ENCODE measurements at places on chromosomes 5 and 9.
A peak's percentile ranks its signal among the peaks of the same experiment; 100 is the strongest.

DNA sequence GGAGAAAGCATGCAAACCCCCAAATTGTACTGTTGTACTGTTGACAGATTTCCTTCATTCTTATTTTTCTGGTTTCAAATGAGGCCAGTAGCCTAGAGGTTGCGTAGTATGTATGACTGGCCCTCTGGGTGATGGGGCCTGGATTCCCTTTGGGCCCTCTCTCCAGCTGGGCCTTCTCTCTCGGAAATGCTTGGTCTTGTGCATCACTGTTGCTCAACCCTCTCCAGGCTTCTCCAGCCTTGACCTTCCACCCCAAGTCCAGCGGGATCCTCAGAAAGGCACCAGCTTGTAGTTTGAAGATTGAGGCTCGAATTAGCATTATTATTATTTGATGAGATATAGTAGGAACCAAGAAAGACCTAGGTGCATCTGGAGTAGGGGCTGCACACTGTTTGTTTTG is 87.0 kb downstream of the ANGPTL2 start:
- DNase-seq: no peak

DNA sequence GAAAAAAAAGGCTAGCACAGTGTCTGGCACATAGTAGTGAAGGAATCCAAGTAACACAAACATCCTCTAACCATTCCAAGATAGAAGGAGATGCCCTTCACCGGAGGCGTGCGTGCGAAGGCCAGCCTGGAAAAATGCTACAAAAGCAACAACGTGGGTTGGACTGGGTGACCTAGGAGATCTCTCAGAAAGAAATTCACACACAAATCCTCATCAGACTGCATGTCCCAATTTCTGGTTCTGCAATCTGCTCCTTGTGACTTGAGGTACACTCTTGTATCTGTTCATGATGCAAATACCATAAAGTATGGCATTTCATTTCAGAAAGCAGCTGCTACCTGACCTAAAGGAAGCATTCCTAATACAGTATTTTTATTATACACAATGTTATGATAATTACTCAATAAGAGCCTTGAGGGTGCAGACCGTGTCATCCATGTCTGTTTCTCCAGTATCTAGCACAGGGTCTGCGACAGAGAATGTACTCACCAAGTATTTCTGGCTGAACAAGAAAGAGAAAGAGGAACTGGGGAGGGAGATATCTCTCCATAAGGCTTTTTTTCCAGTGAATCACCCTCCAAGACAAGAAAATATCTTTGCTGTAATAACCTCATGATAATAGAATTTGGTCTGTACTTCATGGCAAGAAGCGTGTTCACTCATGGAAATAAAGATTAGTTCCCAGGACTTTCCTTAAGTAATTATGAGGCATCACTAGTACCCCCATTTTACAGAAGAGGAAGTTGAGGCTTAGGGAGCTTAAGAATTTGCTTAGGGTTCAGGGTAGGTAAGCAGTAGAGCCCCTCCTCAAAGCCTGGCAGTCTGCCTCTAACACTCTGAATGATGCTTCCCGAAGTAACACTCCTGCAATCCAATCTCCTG is 138.3 kb downstream of the CDK5RAP2 start:
- DNase-seq: no peak

DNA sequence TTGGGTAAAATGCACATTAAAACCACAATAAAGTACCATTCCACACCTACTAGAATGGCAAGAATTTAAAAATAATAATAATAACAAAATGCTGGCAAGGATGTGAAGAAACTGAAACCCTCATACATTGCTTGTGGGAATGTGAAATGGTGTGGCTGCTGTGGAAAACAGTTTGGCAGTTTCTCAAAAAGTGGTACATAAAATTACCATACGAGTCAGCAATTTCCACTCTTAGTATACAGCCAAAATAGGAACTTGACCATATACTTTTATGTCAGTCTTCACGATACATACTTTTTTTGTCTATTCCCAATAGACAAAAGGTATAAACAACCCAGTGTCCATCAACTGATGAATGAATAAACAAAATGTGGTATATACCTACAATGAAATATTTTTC is 15.6 kb downstream of the FKBP15 start:
- DNase-seq: no peak

- no peak for DNase-seq
These were observed 1293.8 kb downstream of the PTPRD start for GRCh38 chr9:9319007-9319406.

DNA sequence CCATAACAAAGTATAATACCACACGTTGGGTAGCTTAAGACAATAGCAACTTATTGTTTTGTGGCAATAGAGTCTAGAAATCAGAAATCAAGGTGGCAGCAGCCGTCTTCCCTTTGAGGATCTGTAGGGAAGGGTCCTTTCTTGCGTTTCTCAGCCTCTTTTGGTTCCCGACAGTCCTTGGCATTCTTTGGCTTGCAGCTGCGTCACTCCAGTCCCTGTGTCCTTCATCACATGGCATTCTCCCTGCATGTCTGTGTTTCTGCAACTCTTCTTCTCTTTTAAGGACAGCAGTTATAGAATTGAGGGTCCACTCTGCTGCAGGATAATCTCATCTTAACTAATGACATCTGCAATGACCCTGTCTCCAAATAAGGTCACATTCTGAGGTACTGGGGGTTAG is 140.1 kb downstream of the FBXL7 start:
- DNase-seq: no peak

DNA sequence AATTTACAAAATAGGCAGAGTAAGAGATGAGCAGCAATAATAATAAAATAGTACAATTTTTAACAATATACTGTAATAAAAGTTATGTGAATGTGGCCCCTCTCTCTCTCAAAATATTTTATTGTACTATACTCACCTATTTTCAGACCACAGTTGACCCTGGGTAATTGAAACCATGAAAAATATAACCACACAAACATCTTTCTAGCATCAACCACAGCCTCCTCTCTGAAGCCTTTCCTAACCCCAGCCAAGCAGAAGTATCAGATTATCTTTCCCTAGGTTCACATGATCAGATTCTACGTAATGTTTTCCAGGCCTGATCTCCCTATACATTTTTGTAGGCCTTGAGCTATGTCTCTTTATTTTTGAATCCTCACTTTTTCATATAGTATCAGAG is 35.2 kb downstream of the DNAH5 start:
- no peak for DNase-seq

- no peak for DNase-seq
These were observed 245.3 kb downstream of the SH3GL2 start for GRCh38 chr9:17824191-17824590.

DNA sequence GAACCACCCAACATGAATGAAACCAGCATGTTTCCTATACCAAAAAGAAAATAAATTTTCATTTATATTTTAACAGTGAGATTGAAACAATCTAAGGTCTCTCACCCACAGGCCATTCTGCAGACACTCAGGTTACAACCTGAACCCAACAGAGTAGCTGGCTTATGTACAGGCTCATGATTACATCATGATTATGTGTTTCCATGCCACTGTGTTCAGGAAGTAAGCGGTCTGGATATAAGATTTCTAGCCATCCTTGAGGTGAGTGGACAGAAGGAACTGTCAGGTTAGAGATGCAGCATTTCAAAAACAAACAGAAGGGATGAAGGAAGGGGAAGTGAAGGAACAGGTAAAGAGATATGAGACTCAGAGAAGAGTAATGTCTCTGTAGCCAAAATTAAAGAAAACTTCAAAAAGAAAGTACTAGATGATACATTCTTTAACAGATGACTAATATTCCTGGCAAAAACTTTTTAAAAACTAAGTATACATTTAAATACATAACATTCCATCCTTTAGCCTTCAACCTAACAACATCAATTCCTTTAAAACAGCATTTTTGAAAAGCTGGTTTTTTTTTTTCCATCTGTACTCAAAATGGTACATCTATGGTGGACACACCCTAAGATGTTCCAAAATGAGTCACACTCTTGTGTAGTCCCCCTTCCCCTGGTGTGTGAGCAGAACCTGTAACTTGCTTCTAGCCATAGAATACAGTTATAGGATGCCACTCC is 119.8 kb downstream of the LPAR1 start:
- no peak for DNase-seq

- no peak for DNase-seq
These were observed 2.4 kb upstream of the EXOC3 start for GRCh38 chr5:440401-441201.

DNA sequence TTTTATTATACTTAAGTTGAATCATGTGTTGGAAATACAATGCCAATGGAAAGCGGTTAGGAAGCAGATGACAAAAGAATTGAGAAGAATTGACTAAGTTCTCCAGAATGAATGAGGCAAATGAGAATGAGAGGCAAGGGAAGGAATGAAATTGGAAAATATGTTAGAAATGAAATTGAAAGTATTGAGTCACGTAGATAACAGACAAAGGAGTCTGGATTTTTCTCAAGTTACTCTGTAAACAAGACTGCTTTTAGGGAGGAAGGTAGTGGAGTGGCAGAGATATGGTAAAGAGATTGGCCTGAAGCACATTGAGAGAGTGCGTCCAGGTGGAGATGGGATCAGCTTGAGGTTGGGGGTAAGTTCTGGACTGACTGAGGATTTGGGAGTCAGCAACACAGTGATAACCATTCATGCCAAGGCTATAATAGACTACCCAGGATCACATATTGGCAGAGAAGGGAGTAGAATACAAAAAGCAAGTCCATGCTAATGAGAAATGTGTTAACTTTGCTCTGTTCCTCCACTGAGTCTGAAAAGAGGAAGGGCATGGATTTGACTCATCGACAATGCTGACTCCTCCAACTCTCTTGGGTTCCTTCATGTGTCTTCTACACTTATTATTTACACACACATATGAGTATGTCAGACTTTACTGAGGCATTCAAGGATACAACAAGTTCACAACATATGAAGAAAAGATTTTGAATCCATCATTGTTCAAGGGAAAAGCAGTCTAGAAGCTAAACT is 814.2 kb upstream of the ZNF608 start:
- DNase-seq: no peak

GRCh38 chr5:176944268-176944667 is 45.1 kb upstream of the HK3 start:
- DNase-seq: no peak

DNA sequence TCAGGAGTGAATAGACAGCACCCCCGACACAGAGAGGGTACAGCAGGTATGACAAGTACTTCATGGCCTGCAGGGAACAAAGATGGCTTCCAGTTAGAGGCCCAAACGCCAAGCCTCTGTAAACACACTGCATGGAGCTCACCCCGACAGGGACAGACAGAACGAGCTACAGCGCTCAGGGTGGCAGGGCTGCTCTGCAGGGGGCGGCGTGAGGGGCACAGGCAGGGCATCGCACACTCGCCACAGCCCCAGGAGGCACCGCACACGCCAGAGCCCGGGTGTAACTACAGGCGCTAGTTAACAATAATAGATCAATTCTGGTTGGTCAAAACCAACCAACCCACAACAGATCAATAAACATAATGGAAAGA is 21.1 kb downstream of the CLPTM1L start:
- DNase-seq: no peak

DNA sequence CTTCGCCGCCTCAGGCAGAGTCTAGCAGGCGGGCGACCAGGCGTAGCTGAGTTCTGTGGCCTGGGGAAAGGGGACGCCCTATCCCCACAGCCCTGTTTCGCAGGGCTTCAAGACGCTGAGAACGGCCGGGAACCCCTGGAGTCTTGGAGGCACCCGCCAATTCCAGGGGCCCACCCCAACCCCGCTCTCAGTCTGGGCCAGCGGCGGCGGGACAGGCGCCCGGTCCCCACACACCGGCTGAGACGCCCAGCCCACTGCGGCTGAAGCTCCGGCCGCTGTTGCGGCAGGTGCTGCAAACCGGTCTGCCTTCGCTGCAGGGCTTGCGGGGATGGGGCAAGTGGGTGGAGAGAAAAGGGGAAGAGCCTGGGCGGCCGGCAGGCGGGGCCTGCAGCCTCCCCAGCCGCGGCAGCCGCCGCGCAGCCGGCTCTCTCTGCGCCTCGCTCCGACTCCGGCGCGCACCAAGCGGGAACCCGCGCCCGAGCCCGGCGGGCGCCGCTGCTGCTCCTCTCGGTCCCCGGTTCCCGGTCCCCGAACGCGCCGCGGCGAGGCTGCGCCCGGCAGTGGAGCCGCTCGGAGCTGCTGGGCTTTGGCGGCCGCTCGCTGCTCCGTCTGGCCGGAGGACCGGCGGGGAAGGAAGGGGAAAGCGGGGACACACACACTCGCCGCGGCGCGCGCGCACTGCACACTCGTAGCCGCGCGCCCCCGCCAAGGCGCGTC is at the start of gene PIP5K1B:
TSS of gene PIP5K1B (plus strand) at position 427 of the 717 bp plus-strand sequence. CDS start 117,375 bp downstream, outside the sequence.
- DNase-seq: peak; percentile 66

- DNase-seq: no peak
These were observed 1.1 kb downstream of the PCDHAC2 start for GRCh38 chr5:140967226-140967893.

DNA sequence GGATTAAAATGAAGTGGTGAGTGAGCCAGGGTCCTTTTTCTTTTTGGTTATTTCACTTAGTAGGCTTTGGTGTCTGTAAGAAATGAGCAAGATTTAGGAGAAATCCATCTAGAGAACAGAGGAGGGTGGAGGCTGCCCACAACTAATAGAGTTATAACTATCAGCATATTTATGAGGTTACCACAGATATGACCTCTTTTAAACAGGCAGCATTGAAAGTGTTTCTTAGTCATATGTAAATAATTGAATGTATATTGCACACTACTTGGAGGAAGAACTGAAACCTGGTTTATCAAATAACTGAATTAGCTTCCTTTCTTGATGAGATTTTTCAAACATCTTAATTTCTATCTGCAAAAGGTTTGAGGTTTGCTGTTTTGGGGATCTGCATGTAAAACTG is 483.1 kb upstream of the PIK3R1 start:
- no peak for DNase-seq

DNA sequence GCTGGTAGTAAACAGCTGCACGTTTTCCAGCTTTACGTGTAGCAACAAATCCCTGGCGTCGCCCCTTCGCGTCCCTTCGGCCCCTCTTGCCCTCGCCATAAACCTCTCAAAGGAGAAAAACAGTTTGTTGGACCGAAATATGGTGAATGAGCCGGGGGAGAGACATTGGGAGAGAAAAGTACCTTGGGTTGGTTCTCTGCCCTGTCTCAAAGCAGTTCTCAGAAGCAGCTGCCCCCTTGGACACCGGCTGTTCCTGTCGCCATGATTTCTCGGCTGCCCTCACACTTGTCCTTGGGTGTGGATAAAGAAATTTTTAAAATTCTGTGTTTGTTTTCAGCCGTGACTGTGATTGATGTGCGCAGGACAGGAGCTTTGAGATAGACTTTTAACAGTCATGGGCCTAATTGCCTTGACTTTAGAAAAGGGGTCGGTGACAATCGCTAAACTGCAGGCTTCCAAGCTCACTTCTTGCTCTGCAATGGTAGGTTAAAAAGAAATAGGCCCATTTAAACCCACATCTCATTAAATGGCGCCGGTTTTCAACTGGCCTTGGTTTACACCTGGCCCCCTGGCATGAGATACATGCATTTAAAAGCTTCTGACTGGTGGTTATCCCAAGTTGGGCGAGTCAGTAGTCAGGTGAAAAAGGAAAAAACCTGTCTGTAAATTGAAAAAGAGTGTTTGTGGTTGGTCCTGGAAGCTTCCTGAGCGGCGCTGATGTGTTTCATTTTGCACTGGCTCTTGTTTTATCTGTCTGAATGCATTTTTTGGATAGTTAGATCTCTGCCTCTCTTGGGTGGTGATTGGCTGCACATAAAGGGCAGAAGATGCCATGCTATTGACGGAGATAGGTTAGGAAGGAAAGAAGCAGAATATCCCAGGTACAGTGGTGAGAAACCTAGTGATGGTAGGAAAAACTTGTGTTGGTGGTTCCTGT is 983 bp downstream of the RCL1 start:
- peak; percentile 14 for DNase-seq

- no peak for DNase-seq
These were observed 4.3 kb downstream of the TLN1 start for GRCh38 chr9:35727676-35728040.

- no peak for DNase-seq
These were observed 206.6 kb downstream of the MAT2B start for GRCh38 chr5:163712011-163712410.

- DNase-seq: no peak
These were observed 24.2 kb upstream of the SHISAL2B start for GRCh38 chr5:64666078-64666477.
